AG20443 (cell line): ENCODE measurements at places on chromosomes 6 and 20.

DNA sequence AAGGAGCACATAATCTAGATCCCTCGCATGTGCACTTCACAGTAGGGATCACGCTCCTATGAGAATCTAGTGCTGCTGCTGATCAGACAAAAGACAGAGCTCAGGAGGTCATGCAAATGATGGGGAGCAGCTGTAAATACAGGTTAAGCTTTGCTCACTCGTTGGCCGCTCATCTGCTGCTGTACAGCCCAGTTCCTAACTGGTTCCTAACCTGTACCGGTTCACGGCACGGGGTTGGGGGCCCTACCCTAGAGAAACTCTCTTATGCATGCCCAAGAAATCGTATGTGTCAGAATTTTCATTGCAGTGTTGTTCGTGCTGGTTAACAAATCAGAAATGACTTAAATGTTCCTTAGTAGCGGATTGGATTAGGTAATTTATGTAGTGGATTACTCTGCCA is 116.1 kb downstream of the CDH26 start:
- DNase-seq, result no peak

DNA sequence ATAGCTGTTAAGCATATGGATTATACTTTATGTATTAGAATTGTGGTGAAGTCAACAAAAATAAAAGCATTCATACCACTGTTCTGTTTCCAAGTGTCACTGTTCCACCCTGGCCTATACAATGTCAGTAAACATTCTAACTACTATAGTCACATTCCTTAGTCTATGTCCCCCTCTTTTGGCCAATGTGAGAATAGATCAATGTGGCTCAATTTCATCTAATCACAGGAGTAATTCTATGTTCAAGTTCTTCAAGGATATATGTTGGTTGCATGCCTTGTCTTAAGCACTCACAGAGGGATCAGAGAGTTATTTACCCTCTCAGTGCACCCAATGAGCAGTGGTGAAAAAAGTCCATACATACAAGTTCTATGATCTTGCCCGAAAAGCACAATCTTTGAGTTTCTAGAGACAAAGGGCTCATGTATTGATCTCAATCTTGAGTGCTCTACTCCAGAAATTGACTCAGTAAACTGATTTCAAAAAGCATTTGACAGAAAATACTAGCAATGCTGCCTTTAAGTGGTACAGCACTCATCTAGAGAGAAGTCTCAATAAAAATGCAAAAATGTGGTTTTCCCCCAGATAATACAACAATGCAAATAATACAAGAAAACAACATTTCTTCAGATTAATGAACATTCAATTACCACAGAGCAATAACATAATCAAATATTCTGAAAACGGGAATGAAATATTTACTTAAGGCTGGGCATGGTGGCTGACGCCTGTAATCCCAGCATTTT is 16.5 kb downstream of the SMLR1 start:
- peak; percentile 47 for DNase-seq

GRCh38 chr20:46088409-46089166 is 1.2 kb downstream of the NCOA5 start:
- DNase-seq, result peak; percentile 26

- no peak for DNase-seq
Observed at GRCh38 chr6:155832596-155832995, 377.0 kb upstream of the NOX3 start.

GRCh38 chr6:120202878-120203277 is 853.3 kb upstream of the MAN1A1 start:
- no peak for DNase-seq

- DNase-seq, result no peak
Observed at GRCh38 chr20:44069203-44070011, 117.6 kb downstream of the JPH2 start.

DNA sequence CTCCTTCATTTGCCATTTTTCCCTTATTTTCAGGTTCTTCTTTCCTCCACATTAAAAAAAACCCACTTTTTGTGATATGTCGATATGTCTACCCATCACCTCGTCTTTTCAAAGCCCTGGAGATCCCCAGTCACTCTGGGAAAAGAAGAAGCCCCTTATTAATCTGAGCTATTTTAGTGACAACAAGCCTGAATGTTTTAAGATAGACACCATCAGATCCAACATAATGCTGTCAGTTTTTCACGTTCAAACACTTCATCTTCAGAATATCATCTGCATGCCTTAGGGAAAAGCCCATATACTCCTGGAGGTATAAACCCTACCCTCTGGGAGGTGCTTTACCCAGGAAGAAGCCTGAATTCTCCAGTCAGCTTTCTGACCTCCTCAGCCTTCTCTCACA is 464.0 kb upstream of the CDH4 start:
- DNase-seq, result no peak

DNA sequence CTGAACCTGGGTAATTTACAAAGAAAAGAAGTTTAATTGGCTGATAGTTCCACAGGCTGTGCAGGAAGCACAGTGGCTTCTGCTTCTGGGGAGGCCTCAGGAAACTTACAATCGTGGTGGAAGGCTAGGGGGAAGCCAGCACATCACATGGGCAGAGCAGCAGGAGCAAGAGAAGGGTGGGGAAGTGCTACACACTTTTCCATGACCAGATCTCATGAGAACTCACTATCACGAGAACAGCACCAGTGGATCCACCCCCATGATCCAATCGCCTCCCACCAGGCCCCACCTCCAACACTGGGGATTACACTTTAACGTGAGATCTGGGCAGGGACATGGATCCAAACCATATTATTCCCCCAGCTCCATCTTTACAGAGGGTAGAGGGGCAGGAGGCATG is 166.4 kb downstream of the NFATC2 start:
- no peak for DNase-seq

- no peak for DNase-seq
Observed at GRCh38 chr6:98324446-98324845, 509.9 kb upstream of the POU3F2 start.

DNA sequence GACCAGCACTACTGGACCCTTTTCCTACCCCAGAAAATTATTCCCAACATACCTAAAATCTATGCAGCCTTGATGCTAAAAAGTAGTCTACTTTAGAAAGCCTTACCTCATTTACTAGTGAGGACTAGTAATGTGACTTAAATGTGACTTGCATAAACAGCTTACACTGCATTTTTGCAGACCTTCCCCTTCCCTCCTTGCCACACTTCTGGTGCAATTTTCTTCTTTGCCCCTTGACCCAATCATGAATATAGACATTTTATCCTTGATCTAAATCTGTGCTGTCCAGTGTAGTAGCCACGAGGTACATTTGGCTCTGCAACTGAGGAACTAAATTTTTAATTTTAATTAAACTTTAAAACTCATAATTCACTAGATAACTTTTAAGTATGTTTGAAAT is 7.0 kb upstream of the ZKSCAN8 start:
- DNase-seq, result no peak

DNA sequence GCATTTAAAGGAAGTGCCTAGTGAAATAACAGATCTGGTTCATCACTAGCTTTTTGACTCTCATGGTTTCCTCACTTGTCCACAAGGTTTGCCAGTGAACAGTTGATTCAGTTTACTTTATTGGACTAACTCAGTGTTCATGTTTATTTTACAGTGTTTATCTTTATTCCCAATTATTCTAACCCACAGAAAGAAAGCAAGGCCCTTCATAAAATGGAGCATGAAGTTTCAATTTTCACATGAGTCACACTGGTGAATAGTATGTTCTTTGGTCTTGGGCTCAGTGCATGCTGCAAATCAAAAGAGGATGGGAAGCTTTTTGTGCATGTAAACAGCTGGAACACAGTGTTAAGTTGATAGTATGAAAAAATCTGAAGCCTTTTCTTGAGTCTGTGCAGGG is 217.6 kb upstream of the HDDC2 start:
- no peak for DNase-seq

GRCh38 chr20:63825331-63826118 is 5.5 kb downstream of the ZBTB46 start:
- DNase-seq, result no peak

DNA sequence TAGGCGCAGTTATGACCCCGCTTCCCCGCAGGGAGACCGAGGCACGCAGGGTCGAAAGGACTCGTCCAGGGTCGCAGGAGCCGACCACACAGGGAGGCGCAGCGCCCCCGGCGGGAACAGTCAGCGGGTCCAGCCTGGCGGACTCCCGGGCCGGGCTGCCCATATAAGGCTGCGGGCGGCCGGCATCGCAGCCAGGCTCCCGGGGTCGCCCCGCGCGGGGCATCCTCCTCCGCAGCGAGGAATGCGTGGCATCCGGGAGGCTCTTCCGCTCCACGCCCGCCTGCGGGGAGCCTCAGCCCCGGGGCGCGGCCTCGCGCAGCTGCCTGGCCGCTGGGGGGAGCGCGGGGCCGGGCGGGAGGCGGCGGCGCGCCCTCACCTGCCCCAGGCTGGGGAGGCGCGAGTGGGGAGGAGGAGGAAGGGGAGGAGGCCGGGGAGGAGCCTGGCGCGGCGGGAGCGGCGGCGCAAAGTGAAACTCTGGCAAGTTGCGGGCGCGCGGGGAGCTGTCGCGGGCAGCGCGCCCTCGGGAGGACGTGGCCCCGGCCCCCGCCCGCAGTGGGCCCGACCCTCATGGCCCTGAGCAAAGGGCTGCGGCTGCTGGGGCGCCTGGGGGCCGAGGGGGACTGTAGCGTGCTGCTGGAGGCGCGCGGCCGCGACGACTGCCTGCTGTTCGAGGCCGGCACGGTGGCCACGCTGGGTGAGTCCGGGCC is at the start of gene SYNJ2:
SYNJ2 (plus strand) TSS at position 469 of the 707 bp plus-strand sequence; CDS start at position 568, 99 bp downstream.
- peak; percentile 91 for DNase-seq

DNA sequence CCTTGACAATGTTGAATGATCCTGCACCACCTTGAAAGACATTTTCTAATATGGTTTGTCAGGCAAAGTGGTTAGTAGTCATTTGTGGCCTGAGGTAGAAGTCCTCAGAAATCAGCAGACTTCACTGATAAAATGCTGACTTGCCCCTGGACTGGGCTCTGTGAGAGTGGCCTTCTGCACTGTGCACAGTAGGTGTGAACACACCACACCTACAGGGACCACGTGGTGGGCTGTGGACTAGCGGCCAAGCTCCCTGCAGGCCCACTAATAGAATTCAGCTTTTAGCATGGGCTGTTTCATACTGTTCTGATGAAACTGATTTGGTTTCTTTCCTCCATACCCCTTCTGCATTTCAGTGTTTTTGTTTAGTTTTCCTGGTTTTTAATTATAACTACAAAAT is 7.3 kb downstream of the BPHL start:
- no peak for DNase-seq

GRCh38 chr6:105838171-105838570 is 248.0 kb upstream of the PRDM1 start:
- DNase-seq, result peak; percentile 34

GRCh38 chr6:47076422-47077344 is 34.6 kb upstream of the ADGRF1 start:
- no peak for DNase-seq

DNA sequence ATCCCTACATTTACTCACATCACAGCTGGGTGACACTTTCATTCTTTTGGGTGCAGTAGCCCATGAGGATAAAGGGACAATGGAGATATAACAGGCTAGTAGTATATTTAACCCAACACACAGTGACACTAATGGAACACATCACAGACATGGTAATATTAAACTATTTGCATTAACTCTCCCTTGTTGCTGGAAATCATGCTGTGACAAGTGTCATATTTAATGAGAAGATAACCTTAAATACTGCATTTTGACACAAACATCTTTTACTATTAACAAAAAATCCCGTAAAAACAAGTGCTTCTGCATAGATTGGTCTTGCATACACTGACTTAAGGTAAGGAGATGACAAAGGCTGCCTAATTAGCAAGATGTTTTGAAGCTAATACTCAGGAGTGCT is 45.5 kb downstream of the CNR1 start:
- no peak for DNase-seq

DNA sequence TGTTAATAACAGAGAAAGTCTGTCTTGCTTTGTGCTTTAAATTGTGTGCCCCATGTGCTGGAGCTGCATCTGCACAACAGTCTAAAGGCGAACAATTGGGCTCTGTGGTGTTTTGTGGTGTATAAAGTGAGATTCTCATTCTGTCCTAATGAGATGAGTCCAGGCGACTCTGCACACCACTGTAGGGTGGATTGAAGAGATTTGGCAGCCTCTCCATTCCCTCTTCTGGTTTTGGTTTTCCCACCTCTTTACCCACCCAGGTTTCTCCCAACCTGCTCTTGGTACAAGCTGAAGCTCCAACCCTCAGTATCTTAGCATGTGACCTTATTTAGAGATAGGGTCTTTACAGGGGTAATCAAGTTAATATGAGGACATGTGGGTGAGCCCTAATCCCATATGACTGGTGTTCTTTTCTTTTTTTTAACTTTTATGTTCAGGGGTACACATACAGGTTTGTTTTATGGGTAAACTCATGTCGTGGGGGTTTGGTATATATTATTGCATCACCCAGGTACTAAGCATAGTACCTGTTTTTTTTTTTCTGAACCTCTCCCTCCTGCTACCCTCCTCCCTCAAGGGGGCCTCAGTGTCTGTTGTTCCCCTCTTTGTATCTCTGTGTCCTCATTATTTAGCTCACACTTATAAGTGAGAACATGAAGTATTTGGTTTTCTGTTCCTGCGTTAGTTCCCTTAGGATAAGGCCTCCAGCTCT is 217.6 kb upstream of the DTNBP1 start:
- no peak for DNase-seq

- no peak for DNase-seq
Observed at GRCh38 chr20:63126876-63127699, 88.8 kb downstream of the YTHDF1 start.

DNA sequence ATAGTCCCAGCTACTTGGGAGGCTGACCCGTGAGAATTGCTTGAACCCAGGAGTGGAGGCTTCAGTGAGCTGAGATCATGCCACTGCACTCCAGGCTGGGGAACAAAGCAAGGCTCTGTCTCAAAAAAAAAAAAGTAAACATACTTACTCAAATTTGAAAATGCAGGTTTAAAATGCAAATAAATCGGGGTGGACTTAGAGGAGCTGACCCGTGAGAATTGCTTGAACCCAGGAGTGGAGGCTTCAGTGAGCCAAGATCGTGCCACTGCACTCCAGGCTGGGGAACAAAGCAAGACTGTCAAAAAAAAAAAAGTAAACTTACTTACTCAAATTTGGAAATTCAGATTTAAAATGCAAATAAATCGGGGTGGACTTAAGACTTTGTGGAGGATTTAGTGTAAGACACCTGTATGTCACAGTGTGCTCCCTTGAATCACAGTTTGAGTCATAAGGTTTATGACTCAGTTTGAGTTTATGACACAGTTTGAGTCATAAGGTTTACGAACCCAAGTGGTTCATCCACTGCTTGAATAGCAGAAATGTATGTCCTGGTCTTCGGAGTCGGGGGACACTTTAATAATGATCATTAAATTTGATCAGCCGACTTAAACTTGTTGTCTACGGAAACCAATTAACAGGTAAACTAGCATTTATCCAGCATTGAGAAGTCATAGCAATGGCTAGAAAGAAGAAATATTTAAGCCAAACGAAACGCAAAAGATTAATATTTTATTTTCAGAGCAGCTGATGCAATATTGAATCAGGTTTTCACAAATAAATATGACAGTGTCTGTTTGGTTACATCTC is 6.8 kb upstream of the MRPS10 start:
- peak; percentile 46 for DNase-seq

DNA sequence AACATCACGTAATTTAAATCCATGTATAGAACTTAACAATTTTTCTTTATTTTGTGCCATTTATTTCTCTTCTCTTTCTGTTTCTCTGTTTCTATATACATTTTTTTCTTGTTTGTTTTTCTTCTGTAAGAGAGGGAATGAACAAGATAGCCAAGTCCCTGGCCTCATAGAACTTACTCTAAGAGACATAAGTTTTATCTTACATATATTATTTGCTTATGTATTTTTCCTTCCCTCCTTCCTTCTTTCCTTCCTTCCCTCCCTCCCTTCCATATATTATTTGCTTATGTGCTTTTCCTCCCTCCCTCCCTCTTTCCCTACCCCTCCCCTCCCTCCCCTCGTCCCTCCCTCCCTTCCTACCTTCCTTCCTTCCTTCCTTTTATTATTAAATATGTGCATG is 13.0 kb downstream of the DOK5 start:
- no peak for DNase-seq
